Suppressor macrophage treated with lipopolysaccharide for 1 hour (primary cell): ENCODE measurements at places on chromosomes 2 and 18.

DNA sequence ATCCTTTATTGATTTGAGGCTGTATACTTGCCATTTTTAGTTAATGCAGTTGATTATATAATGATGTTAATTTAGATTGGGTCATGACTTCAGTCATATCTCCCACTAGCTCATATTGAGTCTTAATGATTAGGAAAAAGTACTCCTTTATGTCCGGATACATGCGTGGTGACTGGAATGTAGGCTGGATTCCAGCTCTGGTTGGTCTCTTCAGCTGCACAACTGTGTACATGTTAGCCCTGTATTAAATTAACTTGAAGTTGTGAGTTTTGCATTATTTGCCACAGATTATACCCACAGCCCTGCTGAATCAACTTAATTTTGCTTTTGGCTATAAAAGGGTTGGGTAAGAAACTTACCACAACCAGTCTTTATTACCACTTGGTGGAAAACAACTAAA, 22.5 kb downstream of the MOB4 start:
- DNase-seq, result no peak

- no peak for DNase-seq
Measured at GRCh38 chr2:192072778-192073177, 122.0 kb downstream of the TMEFF2 start.

DNA sequence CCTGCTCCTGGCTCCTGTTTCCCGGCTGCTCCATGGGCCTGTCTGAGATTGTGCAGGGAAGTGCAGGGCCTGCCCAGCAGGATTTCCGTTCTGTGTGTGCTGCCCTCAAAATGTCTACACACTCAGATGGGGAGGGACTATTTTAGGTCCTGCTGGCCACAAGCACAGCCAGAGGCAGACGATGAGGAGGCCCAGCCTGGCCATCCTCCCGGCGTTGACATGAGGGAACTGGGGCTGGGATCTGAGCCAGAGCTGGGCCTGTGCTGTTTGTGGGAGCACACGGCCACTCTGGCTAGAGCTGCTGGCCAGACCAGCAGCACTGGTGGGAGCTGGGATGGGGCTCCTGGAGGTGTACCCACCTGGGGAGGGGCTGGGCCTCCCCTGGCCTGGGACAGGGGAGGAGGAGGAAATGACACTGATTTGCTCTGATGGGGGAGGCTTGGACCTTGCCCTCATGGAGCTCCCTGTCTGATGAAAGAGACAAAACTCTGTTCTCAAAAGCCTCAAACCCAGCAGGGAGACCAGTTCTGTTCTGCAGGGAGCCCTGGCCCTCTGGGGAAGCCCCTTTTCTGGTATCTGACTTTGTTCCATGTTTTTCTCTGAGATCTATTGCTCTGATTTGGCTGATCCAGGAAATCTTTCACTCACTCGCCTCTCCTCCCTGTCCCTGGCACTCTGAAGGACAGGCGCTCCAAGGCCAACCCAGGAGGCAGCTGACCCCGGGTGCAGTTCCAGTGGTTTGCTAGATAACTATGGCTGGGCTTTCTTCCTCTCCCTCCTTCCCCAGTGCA, 161.8 kb downstream of the DYSF start:
- DNase-seq, result no peak

DNA sequence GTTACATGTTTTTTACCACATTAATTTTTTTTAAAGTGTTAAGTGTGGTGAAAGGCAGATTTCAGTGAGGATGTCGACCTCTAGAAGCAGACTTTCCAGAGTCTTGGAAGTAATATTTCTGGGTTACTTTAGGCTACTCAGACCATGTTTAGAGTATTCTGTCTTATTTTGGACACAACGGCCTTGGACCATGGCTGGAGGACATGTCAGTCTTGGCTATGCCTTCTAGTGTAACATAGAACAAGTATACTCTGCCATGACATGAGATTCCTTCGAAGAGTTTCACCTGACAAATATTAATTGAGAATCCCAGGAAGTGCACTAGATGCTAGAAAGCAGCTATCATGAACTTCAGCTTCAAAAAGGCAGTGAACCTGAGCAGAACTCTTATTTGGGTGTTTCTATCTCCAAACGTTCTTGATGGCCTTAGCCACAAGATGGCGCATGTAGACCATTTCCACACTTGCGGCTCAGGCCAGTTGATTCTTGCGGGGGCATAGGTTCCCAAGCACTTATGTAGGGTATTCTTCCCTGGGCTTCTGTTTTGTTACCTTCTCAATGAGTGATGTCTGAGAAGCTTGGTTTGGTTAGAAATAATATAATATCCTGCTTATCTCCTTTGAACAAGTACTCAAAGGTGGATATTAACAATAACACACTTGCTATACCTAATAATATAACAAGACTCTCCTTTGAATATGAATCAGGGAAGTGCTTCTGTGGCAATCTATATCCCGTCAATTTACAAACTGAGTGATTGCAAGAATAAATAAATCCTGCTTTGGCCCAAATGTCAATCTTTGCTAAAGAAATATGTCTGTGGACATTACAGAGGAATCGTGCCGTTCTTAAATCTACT, 62.0 kb downstream of the CACNB4 start:
- DNase-seq, result peak; percentile 82

DNA sequence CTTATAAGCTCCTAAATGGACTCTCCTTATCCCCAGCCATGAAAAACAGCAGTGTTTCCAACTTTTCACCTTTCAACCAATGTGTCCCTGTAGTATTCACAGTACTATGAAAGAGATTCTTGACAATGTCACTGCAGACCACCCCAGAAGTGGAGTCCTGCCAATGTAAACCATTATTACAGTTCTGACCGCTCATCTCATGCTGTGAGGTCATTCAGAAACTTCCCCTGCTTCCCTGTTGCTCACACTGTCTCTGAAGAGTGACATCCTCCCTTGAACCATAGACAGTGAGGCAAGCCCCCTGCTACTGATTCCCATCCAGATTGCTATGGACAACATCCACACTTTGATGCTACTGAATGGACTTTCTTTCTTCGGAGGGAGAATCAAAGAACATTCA, 1523.7 kb upstream of the ACVR2A start:
- DNase-seq, result no peak

GRCh38 chr2:182890305-182890704, 23.9 kb upstream of the FRZB start:
- no peak for DNase-seq

DNA sequence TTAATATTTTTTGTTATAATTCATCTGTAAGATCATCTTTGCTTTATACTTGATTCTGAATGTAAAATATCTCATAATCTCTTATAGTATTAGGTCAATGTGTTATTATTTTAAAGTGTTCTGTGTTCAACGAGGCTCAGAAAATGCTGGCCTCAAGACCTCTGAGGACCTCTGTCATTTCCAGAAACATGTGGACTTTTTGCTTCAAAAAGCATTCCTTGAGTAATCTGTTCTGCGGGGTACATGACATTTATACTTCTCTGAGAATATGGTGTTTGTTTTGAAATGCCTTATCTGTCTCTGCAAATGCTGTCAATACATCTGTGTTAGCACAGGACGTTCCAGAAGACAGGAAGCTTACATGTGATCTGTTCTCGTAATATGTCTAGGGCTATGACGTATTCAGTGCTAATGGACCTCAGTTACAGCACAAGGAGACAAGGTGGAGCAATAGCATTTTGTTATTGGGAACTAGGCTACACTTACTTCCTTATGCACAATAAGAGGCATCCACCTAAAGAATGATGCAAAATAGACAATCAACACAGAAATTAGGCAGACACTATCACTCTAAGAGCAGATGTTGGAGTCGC, 37.6 kb upstream of the IL1RL1 start:
- peak; percentile 61 for DNase-seq

DNA sequence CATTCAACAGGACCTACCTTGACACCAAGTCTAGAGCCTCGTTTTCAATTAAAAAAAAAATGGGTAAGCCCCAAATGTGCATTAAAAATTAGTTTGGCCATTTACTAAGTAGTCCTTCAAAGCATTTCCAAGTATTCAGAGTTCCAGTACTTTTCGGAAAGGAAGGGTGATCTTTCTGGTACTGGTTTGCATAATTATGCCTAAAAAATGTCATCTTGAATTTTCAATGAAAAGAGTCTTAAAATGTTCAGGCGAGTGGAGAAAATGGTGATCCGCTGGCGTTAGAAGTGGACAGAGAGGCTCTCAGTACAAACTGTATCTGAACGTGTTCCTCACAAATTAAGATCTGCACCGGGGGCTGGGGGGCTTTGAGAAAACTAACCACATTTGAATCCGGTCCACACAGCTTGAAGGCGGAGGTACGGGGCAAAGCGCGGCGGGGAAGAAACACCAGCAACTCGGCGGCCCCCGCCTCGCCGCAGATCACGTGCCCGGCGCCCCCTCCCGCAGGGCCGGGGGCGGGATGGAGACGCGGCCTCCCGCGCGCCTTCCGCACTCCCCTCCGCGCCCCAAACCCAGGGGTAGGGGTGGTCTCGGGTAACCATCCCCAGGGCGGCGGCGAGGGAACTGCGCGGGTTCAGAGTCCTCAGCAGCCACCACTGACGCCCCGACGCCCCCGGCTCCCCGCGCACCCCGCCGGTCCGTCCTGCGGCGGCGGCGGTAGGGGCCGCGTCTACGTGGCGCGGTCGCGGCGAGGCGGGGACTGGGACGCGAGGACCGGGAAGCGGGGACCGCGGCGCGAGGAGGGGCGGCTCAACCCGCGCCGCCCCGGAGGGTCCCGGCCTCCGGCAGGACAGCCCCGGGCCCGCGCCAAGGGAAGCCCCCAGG, 564 bp downstream of the LPIN2 start:
- DNase-seq, result peak; percentile 70

DNA sequence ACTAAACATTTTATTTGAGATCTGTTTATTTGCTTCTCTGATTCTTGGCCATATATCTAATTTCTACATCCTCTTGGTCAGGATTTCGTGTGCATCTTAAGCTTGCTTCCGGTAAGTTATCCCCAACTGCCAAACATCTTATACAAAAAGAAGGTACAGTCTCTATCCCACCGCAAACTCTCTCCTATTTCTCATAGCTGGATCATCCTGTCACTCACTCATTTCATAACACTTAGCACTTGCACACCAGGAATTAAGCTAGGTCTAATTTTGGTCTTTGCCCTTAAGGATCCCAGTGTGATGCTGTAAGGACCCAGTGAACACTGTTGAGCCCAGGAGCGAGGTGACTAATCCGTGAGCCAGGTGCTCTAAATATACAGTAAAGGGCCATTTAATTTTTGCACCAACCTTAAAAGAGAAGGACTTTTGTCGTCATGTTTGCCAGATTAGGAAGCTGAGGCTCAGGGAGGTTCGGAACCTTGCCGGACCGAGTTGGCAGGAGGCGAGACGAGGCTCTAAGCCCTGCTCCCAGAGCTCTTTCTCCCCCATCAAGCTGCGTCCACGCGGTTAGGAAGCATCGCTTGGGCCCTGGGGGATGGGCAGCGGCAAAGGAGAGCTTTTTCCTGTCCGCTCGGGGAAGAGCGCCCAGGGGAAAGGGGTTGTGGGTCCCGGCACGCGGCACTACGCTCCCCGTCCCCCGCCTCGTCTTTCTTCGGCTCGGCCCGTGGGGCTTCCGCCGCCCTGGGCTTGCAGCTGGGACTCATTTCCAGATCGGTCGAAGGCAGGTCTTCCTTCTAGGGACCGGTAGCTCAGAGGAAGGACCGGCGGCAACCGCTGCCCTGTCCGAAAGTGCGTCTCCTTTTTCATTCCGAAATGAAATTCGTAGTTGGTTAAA, 4.1 kb upstream of the ITPRIPL1 start:
- peak; percentile 18 for DNase-seq

- DNase-seq, result no peak
Measured at GRCh38 chr2:151359768-151360461, 2.5 kb downstream of the TNFAIP6 start.

DNA sequence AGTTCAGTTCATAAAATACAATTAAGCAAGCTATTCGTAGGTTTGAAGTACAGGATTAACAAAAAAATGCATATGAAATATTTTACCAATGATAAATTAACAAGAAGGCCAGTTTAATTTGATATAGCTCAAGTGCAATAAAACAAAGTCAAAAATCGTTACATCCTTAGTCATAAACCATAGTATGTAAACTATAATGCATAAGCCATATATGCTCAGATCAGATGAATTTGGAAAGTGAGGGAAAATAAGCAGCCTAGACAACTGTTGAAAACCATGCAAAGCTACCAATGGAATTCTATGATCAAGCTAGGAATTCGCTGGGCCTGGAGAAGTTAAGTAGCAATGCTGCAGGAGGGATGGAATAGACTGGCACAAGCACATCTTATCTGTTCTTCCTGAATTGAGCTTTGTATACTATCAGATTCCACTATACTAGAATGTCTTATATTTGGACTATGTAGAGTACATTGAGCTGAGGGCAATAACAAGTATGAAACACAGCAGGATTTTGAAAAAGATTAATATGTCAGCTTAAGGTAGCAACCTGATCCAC, 682.0 kb downstream of the IRS1 start:
- DNase-seq, result no peak

GRCh38 chr2:203993011-203993410, 56.4 kb downstream of the ICOS start:
- DNase-seq, result no peak

- no peak for DNase-seq
Measured at GRCh38 chr2:33344230-33344629, 132.2 kb upstream of the RASGRP3 start.

GRCh38 chr18:79627750-79628294, 51.8 kb upstream of the CTDP1 start:
- DNase-seq, result no peak

DNA sequence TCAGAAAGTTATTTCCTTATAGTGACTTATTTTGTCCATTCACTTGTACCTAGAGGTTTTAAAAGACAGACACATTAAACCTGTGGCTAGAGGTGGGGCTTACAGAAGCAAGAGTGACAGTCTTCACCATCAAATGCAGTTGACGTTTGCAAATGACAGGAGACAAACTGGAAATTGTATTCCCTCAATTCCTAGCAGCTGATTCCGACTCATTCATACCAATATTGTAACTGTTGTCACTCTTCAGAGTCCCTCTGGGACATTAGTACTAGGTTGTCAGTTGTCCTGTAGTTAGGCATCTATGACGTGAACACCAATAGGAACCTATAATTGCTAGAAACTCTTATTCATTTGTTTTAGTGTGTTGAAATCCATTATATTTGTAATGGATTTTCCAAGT, 794.7 kb downstream of the DCC start:
- no peak for DNase-seq

- DNase-seq, result no peak
Measured at GRCh38 chr2:227222292-227222691, 57.9 kb downstream of the COL4A3 start.

DNA sequence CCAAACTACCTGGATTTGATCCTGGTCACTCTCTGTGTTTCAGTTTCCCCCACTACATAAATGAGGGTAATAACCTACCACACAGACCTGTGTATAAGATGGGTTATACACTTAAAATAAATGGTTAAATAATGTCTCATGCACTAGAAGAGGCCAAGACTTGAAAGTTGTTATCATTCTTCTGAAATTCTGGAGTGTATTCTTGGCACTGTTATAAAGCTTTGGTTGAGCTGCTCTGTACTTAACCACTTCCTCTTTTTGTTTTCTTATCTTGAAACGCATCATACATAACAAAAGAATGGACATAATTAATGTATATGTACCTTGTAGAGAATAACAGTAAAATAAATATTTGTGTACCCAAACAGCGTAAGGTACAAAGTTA, 281.0 kb downstream of the AFF3 start:
- peak; percentile 35 for DNase-seq
